Right cardiac atrium (tissue), 5 donors: ENCODE measurements at places on chromosomes 2 and 18. TPM values are rescaled to one million over a fixed set of nuclear protein-coding genes. Genes with fewer than 3 reads are reported as not detected.

ARHGAP15 gene
- total RNA-seq: 6.5 TPM

ABCG5 gene
- not detected for total RNA-seq

LIMS4 gene
- total RNA-seq: 3.0 TPM

DAW1 gene
- not detected for total RNA-seq

COBLL1 gene
- total RNA-seq: 9.2 TPM

KCTD1 gene
- total RNA-seq: 45.2 TPM

MOCOS gene
- total RNA-seq: 0.59 TPM

SP3 gene
- 44.8 TPM for total RNA-seq

RNU2-63P gene
- not detected for total RNA-seq

COLEC12 gene
- total RNA-seq: 6.5 TPM

ZEB2 gene
- 132 TPM for total RNA-seq

CCDC68 gene
- total RNA-seq: 6.1 TPM

CNGA3 gene
- total RNA-seq: not detected

TMEM198 gene
- 3.2 TPM for total RNA-seq

NT5DC4 gene
- not detected for total RNA-seq

FAP gene
- 0.41 TPM for total RNA-seq

COL4A3 gene
- 7.6 TPM for total RNA-seq

SLC5A7 gene
- total RNA-seq: 0.14 TPM

C2orf15 gene
- not detected for total RNA-seq

PSD4 gene
- total RNA-seq: 4.0 TPM

ABCB11 gene
- total RNA-seq: 0.20 TPM

DSC2 gene
- total RNA-seq: 20.1 TPM

VIL1 gene
- total RNA-seq: not detected

FAM161A gene
- total RNA-seq: 1.7 TPM

ZFAND2B gene
- total RNA-seq: 23.6 TPM

GRB14 gene
- 16.9 TPM for total RNA-seq

SCN9A gene
- total RNA-seq: 1.4 TPM

KYNU gene
- 2.3 TPM for total RNA-seq

VWA3B gene
- total RNA-seq: 0.15 TPM

VAMP5 gene
- 82.0 TPM for total RNA-seq

EVX2 gene
- not detected for total RNA-seq

CRYGD gene
- total RNA-seq: not detected

MAB21L4 gene
- total RNA-seq: not detected

CAPG gene
- 15.6 TPM for total RNA-seq

CHRND gene
- not detected for total RNA-seq

MBOAT2 gene
- total RNA-seq: 8.9 TPM

GNLY gene
- total RNA-seq: 1.4 TPM

FAM228A gene
- 0.62 TPM for total RNA-seq

MLPH gene
- total RNA-seq: 189 TPM

THSD7B gene
- 0.32 TPM for total RNA-seq

CAVIN2 gene
- 128 TPM for total RNA-seq

RAD51AP2 gene
- 0.51 TPM for total RNA-seq
